Stimulated activated naive CD4-positive, alpha-beta T cell treated with Interleukin-2 at 50 U/mL for 16 hours (primary cell): ENCODE measurements at places on chromosomes 7 and 10.

DNA sequence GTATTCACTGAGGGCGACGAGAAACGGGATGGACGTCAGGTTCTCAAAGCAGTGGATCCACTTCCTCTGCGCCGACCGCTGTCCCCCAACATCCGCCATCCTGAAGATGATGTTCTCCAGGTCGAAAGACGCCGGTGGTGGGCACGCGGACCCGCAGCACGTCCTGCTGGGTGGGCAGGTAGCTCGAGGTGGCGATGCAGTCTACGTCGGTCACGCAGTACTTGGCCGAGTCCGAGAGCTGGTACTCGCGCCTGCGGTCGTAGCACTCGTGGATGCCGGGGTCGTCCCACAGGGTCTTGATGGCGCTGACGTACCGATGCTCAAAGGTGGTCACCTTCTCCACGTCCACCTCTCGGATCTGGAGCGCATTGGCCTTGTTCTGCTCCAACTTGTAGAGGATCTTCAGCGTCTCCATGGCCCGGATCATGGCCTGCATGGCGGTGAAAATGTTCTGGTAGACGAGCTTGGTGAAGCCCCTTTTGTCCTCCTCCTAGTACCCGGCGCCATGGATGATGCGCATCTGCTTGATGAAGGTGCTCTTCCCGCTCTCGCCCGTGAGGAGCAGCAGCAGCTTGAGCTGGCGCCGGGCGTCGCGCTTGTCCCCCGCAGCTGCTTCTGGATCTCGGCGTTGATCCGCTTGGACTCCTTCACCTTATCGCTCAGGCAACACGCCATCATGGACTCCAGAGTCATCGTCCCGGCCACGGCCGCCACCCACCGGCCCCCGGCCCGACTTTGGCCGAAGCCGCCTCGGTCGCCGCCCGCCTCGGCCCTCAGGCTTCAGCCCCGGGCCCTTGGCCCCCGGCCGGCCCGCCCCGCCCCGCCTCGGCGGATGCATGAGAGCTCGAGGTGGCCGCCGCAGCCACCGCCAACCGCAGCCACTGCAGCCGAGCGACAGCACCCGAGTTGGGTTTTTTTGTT lies 122.9 kb upstream of the KCTD7 start:
- no peak for DNase-seq

DNA sequence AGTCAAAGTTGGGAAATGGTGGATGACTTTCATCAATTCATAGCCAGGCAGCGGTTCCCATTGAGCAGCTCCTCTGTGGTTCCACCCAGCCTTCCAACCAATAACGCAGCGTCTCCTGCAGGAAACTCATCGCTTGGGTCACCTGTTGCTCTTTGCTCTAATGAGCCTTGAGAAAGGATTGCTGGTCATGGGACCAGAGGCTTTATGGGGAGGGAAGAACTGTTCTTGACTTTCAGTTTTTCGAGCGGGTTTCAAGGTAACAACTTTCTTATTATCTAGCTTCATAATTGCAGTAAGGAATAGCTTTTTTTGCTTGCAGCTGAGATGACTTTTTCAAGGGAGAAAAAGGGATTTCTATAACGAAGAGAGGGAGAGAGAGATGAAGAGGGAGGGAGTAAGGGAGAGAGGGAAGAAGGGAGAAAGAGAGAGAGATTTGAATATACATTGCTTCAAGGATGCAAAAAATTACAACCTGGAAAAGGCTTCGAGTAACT lies 405 bp upstream of the ENTPD1 start:
- no peak for DNase-seq

DNA sequence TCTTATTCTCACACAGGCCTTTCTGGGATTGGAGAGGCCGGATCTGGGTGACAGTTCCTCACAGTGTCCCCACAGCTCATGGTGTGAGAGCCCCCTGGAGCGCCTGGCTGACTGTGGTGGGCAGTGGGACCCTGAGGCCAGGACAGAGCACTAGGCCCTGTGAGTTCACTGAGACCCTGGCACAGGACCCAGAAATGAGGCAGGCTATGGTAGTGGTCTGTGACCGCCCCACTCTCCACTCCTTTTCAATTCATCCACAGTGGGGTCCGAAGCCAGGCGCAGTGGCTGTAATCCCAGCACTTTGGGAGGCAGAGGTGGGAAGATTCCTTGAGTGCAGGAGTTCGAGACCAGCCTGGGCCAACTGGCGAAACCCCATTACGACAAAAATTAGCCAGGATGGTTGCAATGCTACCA lies 95.9 kb upstream of the TNRC18 start:
- DNase-seq: no peak

DNA sequence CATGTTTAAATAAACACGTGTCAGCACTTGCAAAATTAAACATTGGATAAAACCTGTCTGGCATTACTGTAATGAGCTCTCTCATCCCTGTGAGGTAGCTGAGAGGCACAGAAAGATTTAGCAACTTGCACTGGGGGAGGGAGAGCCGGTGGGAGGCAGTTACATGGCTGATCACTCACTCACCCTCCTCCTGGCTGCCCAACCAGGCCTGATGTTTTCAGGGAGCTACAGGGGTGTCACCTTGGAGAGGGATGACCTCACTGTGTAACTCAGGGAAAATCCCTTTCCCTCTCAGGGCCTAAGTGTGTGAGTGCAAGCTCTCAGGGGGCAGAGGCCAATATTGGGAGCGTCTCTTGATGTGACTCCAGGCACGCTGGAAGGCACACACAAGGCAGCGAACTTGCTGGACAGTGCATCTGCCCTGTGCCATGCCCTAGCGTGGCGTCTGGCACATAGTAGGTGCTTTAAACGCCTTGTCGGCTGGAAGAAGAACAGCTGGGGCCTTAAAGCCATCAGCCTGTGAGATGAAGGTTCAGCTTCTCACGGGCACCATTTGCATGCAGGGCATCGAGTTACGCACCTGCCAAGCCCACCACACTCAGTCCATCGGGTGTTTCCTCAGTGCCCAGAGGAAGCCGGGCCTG lies 51.1 kb downstream of the ELFN1 start:
- no peak for DNase-seq

DNA sequence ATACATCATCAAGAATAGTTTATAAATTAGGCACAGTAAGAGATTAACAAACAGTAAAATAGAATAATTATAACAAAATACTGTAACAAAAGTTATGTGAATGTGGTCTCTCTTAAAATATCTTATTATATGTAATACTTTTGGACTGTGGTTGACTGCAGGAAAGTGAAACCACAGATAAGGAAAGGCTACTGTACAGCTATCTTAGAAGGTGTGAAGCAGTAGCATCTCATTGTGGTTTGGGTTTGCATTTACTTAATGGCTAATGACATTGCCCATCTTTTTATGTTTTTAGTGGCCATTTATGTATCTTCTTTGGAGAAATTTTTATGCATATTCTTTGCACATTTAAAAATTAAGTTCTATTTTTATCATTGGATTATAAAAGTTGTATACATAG lies 296.4 kb upstream of the MAGI2 start:
- no peak for DNase-seq

DNA sequence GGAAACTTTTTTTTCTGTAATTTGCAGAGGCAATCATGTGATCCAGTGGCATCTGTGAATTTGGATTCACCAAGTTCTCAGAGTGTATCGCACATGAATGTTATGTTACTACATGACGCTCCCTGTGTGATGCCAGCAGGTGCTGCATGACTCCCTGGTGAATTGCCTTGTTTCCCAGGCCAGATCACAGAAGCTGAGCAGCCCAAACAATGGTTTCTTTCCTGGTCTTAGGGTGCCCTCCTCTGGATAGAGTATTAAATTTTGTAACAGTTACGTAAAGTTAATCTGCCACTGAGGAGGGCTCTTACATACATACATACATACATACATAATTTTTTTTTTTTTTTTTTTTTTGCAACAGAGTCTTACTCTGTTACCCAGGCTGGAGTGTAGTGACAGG lies 3.6 kb downstream of the ZSCAN21 start:
- DNase-seq: no peak

DNA sequence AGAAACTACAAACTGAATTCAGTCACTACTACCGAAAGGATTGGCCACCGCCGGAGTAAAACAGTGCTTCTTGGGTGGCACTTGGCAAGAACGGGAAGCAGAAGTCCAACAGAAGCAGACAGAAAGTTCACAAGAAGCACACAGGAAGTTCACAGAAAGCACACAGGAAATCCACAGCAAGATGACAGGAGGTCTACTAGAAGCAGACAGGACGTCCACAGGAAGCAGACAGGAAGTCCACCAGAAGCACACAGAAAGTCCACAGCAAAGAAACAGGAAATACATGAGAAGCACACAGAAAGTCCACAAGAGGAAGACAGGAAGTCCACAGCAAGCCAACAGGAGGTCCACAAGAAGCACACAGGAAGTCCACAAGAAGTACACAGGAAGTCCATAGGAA lies 399.2 kb upstream of the AUTS2 start:
- DNase-seq: no peak

DNA sequence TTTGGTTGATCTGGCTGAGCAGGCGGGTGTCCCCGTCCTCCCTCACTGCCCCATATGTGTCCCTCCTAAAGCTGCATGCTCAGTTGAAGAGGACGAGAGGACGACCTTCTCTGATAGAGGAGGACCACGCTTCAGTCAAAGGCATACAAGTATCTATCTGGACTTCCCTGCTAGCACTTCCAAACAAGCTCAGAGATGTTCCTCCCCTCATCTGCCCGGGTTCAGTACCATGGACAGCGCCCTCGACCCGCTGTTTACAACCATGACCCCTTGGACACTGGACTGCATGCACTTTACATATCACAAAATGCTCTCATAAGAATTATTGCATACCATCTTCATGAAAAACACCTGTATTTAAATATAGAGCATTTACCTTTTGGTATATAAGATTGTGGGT lies 26.9 kb upstream of the TRIM56 start:
- peak; percentile 16 for DNase-seq

- DNase-seq: no peak
Observed at GRCh38 chr10:108735380-108735779, 1187.9 kb downstream of the XPNPEP1 start.
